Muscle of leg (tissue), 16 donors: ENCODE measurements at places on chromosomes 16 and 17. TPM values are rescaled to one million over a fixed set of nuclear protein-coding genes. Genes with fewer than 3 reads are reported as not detected.
A peak's percentile ranks its signal among the peaks of the same experiment; 100 is the strongest.

GRCh38 chr16:84973236-84973635 is 38.1 kb downstream of the ZDHHC7 start:
- DNase-seq: peak; percentile 57

POLG2 gene
- 12.9 TPM for total RNA-seq

SMIM36 gene
- not detected for total RNA-seq

GRCh38 chr17:5443728-5444127 is 4.8 kb upstream of the C1QBP start:
- no peak for DNase-seq

GRCh38 chr16:66457888-66458287 is 30.8 kb downstream of the BEAN1 start:
- no peak for DNase-seq
